ENCODE measurements at places on chromosomes 12 and 14.

DNA sequence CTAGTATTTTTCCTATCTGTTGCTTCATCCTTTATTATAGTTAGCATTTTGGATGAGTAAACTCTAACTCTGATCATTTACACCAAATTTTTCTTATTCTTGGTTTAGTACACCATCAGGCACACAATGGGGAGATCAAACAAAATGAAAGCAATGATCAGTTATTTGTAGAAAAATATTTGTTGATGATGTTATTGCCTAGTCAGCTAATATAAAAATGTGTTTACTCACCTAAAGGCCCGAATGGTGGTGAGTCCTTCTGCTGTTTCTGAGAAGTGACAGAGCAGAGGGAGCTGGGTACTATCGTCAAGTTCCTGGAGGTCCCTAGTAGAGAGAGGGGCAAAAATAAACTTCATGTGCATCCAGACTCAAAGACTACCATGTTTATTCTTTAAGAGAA, 63.3 kb upstream of the KCNJ8 start:
- DNase-seq = no peak

DNA sequence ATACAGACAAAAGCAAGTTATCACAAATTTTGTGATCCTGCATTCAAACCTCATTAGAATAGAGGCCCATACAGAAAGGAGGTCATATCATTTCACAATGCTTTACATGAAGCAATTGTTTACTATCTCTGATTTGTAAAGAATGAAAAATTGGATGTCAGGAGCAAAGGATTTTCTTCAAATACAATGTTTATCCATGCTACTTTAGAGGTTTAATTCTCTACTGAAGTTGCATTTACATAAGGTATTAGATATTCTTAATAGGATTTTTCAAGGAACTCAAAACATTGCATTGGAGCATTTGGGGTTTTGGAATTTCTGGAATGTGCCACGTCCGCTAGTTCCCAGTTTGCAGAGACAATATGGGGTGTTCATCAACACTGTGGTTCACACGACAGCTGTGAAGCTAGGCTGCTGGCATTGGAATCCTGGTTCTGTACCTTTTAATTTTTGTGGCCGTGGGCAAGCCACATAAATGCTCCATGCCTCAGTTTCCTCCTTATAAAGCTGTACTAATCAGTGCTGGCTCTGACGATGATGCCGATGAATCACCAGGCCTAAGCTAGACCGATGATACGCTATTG, 174.8 kb downstream of the APAF1 start:
- DNase-seq = no peak

- no peak for DNase-seq
Measured at GRCh38 chr12:20268771-20269170, 99.6 kb upstream of the PDE3A start.

DNA sequence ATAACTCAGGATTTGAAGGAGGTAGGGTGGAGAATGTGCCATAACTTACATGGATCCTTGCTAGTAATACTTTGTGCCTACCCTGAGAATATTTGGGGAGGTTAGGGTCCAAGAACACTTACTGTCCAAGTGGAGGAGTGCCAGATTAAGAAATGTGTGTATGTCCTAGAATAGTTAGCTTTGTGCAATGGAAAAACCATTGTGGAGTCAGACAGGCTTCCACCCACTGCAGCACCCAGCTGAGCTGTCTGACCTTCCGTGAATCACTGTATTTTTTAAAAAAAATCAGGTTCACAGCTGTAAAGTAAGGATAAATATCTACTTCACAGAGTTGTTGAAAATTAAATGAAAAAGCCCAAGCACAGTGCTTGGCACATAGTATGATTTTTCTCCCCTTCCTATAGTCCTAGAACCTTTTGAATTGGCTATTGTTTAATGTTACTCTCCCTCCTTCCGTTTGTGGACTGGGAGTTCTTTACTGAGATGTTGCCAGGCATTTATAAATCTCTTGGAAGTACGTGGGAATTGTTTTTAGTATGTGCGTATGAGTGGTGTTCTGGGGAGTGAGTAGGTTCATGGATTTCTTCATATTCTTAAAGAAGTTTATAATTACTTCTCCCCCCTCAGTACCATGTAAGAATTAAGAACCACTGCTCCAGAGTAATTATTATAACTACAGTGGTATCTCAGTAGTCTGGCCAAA, 9.2 kb downstream of the RAB21 start:
- DNase-seq = no peak

GRCh38 chr14:60349663-60350365, 100.8 kb downstream of the PPM1A start:
- peak; percentile 7 for DNase-seq

DNA sequence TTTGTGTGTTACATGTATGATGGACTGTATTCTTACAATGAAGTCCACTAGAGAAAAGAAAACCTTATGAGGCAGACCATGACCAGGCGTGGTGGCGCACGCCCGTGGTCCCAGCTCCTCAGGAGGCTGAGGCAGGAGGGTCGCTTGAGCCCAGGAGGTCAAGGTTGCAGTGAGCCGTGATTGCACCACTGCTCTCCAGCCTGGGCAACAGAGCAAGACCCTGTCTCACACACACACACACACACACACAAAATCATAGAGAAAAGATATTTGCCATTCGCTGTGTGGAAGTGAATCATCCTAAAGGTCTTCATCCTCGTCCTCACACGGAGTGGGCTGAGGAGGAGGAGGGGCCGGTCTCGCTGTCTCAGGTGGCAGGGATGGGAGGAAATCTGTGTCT, 32.3 kb downstream of the LRCOL1 start:
- DNase-seq = no peak

DNA sequence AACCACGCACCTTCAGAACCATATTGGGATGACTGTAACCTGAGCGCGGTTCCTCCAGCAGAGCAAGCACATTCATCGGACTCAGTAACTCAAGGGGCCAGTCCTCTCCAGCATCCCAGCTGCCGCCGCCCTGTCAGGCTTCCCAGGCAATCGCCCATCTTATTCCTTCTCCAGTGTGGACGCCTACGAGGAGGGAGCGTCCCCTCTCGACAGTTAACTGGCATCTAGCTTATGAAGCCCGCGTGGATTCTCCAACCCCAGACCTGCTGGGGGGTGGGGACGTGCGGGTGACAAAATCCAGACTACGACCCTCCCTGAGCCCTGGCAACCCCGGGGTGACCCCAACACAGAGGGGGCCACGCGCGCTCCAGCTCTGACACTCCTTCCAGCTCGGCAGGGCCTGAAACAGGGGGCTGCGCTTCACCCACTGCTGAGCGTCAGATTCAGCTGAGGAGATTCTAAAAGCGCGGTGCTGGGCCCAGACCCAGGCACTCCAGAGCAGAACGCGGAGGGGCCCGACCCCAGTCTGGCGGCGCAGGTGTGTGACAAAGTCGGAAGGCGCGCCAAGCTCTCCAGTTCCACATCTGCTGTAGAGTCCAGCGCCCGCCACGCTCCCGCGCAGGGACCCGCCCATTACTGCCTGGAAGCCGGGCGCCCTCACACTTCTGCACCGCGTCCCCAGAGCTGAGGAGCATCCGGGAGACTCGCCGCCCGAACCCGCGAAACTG, 43.9 kb upstream of the ESR2 start:
- DNase-seq = no peak

DNA sequence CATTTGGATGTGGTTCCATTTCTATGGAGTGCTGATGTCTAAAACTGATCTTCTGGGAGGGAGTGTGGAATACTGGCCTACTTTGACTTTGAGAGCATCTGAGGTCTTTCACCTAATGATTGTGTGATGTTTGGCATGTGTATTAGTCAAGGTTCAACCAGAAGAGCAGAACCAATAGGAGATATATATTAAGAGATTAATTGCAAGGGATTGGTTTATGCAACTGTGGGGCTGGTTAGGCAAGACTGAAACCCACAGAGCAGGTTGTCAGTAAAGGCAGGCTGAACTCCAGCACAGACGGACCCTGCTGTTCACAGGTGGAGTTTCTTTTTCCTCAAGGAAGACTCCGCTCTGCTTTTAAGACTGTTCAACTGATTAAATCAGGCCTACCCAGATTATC, 11.6 kb downstream of the BMAL2 start:
- no peak for DNase-seq

GRCh38 chr14:55977392-55978150, 140.6 kb upstream of the PELI2 start:
- DNase-seq = no peak

DNA sequence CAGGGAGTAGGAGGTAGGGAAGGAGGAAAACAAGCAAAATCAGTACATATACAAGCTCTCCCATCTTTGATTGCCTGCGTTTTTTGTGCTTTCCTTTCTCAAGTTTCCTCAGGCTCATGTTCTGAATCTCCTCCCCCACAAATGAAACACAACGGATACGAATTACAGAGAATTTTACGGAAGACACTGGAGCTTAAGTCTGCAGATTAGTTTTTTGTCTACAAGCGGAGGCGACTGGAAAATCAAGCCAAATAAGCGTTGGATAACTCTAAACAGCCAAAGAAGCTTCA, 612 bp downstream of the WBP11 start:
- no peak for DNase-seq

- no peak for DNase-seq
Measured at GRCh38 chr12:130468186-130468585, 130.5 kb downstream of the PIWIL1 start.

- DNase-seq = no peak
Measured at GRCh38 chr12:93922583-93923006, 225.8 kb upstream of the PLXNC1 start.

- no peak for DNase-seq
Measured at GRCh38 chr14:22178333-22178839, 410.6 kb downstream of the DAD1 start.

DNA sequence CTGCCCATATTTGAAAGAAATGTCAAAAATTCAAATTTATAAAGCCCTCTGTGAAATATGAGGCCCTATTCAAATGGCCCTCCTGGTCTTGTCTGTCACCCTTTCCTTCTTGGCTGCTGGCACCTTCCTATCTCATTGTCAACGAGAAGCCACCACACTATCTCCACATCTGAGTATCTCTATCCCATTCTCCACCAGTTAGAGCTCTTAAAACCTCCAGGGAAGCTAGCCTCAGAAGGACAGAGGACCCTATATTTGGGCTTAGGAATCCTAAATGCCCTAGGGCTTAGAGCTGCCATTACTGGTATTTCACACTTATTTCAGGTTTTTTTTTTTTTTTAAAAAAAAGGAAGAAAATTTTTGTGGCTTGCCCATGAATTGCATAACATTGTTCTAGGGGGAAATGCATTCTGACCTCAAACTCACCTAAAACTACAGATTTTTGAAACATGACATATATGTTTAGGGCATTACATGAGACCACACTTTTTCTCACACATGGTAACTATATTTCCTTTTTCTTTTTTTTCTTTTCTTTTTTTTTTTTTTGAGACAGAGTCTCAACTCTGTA, 25.0 kb downstream of the SLC25A21 start:
- DNase-seq = no peak

DNA sequence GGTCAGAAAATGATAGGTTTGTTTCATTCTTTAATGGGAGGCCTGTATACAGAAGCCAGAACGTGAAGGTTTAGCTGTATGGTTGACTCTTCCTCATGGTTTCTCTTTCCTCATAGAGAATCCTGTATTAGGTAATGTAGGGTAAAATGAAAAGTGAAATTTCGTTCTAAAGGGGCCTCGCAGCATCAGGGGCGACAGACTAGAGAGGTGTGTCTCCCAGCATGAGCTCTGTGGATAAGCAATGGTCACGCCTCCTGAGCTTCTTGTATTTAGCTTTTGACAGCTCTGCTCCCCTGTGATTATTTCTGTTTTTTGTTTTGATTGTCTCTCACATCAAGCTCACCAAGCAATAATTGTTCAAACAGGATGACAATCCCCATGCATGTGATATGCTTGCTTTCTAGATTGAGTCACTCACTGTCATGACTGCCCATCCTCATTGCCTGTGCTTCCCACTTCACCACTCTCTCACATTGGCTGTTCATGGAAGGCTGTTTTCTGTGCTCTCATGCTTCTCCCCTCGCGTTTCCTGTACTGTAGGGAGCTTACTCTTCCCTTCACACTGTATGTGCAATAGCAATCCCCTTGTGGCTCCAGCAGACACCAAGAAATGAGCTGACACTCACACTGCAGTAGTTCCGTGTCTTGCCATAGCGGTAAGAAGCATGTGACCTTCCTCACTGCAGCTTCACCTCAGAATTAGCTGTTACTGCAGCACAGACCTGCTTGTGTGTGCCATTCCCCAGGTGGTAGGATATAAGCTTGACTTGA, 44.0 kb downstream of the RAD52 start:
- no peak for DNase-seq

DNA sequence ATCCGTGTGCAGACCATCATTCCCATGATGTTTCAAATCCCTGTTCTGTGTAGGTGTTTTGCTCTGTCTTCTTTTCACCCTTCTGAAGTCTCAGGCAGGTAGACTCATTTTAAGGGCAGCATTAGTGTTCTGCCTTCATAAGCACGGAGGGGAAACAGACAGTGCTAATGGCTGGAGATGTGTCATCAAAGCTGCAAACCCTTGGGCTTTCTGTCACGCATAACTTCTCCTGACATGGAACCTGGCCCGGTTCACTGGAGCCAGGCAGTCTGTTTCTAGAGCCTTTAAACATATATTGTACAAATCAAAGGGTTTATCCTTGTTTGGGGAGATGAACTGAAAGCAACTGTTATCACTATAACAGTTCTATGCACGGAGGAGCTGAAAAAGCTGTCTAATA, 141.4 kb downstream of the TMEM132D start:
- DNase-seq = no peak

GRCh38 chr14:23175823-23176222, 7.6 kb downstream of the SLC7A8 start:
- no peak for DNase-seq

- DNase-seq = no peak
Measured at GRCh38 chr14:75432411-75432810, 4.6 kb downstream of the JDP2 start.

DNA sequence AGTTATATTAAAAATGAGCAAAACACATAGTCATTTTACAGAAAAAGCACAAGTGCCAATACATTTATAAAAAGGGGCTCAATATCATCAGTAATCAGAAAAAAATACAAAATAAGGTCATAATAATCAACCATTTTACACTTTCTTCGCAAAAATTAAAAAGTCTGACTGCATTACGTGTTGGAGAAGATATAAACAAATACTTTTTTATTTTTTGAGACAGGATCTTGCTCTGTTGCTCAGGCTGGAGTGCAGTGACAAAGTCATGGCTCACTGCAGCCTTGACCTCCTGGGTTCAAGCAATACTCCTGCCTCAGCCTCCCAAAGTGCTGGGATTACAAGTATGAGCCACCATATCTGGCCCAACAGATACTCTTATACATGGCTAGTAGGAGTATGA, 181.5 kb upstream of the DIO3 start:
- DNase-seq = no peak
